Upper lobe of left lung (tissue), 6 donors: ENCODE measurements at places on chromosomes 5 and 9.

GRCh38 chr5:160183075-160183474, 46.2 kb upstream of the FABP6 start:
- H3K27me3 ChIP-seq = no peaks in the 10 kb centered on the region
- H3K4me1 ChIP-seq = no peaks in the 10 kb centered on the region
- DNase-seq = no peak
- H3K36me3 ChIP-seq = no peaks in the 10 kb centered on the region
- H3K4me3 ChIP-seq = no peak overlapping the region

DNA sequence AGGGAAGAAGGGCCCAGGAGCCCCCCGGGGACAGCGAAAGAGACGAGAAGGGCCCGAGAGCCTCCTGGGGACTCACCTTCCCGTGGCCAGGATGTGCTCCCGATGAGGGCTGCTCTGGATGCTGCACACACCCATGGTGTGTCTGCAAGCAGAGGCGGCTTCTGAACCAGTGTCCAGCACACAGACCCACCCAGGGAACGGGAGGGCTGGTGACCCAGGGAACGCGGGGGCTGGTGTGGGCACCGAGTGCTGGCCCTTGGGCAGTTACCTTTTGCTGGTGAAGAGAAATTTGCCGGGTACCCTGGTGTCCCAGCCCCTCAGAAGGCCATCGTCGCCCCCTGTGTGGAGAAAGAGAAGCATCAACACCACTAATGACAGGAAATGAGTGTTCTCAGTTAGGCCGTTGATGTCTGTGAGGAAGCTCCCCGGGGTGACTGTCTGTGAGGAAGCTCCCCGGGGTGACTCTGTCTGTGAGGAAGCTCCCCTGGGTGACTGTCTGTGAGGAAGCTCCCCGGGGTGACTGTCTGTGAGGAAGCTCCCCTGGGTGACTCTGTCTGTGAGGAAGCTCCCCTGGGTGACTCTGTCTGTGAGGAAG, 13.2 kb downstream of the MRPL41 start:
- peaks cover 38% of the 10 kb centered on the region for H3K36me3 ChIP-seq
- no peak overlapping the region for H3K27ac ChIP-seq
- no peaks in the 10 kb centered on the region for H3K27me3 ChIP-seq
- no peak for DNase-seq
- H3K4me1 ChIP-seq = no peaks in the 10 kb centered on the region
- H3K4me3 ChIP-seq = no peak overlapping the region

- no peak for DNase-seq
- no peaks in the 10 kb centered on the region for H3K36me3 ChIP-seq
- no peaks in the 10 kb centered on the region for H3K27me3 ChIP-seq
- no peaks in the 10 kb centered on the region for H3K4me1 ChIP-seq
Measured at GRCh38 chr9:21110708-21111576, 30.7 kb downstream of the IFNW1 start.

DNA sequence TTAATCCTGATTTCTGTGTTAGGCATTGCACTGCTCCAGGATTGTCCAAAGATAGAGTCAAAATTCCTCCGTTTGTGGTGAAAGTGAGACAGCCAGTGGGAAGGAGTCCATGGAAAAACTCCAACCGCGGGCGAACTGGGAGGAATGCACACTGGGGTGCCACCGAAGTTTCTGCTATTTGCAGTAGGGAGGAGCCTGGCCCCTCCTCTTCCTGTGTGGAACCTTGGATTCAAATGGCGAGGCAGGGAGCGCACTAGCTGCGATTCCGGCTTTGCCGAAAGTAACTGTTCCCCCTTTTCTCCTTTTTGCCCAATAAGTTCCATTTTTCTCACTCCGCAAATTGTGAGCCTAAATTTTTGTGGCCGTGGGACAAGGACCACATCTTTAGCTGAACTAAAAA, 9.3 kb downstream of the BAAT start:
- no peaks in the 10 kb centered on the region for H3K36me3 ChIP-seq
- H3K4me1 ChIP-seq = no peaks in the 10 kb centered on the region
- no peaks in the 10 kb centered on the region for H3K27me3 ChIP-seq
- H3K4me3 ChIP-seq = no peak overlapping the region
- no peak overlapping the region for H3K27ac ChIP-seq
- no peak for DNase-seq

DNA sequence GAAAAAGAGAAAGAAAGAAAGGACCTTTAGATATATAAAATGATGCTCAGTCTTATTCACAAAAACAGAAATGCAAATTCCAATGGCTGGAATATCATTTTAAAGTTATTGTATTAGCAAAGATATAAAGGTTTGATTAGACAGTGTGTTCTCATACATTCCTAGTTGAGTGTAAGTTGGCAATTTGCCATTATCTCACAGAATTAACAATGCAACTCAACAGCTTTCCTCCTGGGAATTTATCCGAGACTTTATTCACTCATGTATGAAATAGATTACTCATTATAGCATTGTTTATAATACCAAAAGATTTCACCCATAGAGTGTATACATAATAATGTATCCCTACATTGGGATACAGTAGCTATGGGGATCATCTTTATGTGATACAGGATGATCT, 27.1 kb upstream of the MLLT3 start:
- H3K4me3 ChIP-seq = no peak overlapping the region
- H3K27ac ChIP-seq = no peak overlapping the region
- no peak for DNase-seq
- no peaks in the 10 kb centered on the region for H3K36me3 ChIP-seq
- H3K4me1 ChIP-seq = no peaks in the 10 kb centered on the region

GRCh38 chr5:153792305-153792704, 246.4 kb downstream of the FAM114A2 start:
- DNase-seq = no peak
- H3K36me3 ChIP-seq = no peaks in the 10 kb centered on the region
- H3K27ac ChIP-seq = no peak overlapping the region
- H3K4me3 ChIP-seq = no peak overlapping the region
- no peaks in the 10 kb centered on the region for H3K27me3 ChIP-seq

GRCh38 chr9:121261107-121261460, 6.9 kb upstream of the GSN start:
- H3K27ac ChIP-seq = no peak overlapping the region
- H3K36me3 ChIP-seq = no peaks in the 10 kb centered on the region
- H3K27me3 ChIP-seq = no peaks in the 10 kb centered on the region
- H3K4me3 ChIP-seq = no peak overlapping the region

DNA sequence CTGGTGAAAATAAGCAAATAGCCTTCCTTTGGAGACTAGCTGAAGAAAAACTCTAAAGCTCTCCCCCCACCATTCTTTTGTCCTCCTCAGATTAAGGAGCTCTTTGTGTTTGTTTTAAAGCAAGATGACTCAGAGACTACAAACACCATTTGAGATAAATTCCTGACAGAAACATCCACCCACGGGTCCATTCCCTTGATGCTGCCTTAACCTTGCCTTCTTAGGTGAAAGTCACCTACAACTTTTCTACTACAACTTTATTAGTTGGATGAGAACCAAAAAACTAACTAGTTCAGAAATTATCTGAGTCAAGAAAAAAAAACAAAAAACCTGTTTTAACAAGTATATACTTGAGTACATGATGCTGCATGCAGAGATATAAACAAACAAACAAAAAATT, 831.1 kb downstream of the NR2F1-AS1 start:
- no peak for DNase-seq
- no peaks in the 10 kb centered on the region for H3K36me3 ChIP-seq
- no peaks in the 10 kb centered on the region for H3K4me1 ChIP-seq
- no peak overlapping the region for H3K4me3 ChIP-seq
- H3K27ac ChIP-seq = no peak overlapping the region

DNA sequence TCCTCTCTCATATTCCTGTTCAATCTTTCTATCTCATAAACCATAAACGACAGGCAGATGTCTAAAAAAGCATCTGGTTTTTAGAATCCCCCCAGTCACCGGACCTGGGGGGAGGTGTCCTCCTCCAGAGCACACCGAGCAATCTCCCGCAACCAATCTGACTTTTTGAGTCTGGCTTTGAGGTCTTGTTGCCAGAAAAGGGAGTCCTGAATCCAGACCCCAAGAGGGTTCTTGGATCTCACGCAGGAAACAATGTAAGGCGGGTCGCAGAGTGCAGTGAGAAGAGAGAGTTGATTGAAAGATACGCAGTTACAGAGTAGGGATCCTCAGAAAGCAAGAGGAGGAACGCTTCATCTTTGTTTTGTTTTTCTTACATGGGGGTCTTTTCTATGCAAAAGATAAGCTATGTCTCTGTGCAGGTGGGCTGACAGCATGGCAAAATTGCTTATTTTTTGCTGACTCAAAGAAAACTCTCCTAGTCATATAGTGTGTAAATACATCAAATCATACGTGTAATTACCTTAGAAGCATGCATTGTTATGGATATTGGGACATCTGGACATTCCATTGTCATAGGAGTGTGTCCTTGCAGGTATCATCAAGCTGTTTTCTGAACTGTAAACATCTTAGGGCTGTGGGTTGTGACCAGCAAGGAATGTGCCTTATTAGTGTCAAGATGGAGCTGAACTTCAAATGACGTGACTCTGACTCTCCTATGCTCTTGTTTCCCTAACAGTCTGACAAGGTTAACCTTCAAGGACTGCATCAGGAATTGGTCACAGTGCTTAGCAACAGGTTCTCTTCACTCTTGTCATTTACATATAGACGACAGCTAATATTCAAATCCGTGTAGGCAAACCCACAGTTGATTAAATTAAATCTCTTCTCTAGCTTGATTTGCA, 159.3 kb upstream of the DAPK1 start:
- no peaks in the 10 kb centered on the region for H3K27me3 ChIP-seq
- DNase-seq = no peak
- H3K4me1 ChIP-seq = peaks cover 12% of the 10 kb centered on the region

DNA sequence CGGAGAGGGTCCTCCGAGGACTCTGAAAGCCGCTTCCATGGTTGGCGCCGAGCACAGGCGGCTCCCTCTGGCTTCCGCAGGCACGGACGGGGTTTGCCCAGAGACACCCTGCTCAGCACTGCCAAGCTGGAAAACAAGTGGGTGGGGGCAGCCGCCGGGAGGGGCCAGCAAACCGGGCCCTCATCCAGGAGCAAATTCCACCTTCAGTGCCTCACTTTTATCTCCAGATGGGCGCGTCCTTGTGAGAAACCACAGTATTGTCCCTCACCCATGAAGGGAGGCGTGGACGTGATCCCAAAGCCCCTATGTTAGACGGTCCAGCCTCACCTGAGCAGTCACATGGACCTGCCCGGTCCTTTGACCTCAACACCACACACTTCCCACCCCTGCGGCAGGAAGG, 29.0 kb downstream of the MED10 start:
- H3K4me1 ChIP-seq = no peaks in the 10 kb centered on the region
- no peaks in the 10 kb centered on the region for H3K27me3 ChIP-seq
- H3K36me3 ChIP-seq = no peaks in the 10 kb centered on the region
- no peak overlapping the region for H3K27ac ChIP-seq

- peaks cover 21% of the 10 kb centered on the region for H3K4me1 ChIP-seq
- peak within 1 kb of the TSS; percentile 70 for H3K4me3 ChIP-seq
- DNase-seq = peak; percentile 99
- H3K36me3 ChIP-seq = no peaks in the 10 kb centered on the region
Measured at GRCh38 chr5:181223058-181223728, at the start of gene TRIM41. TSS of gene TRIM41 (plus strand) at chr5:181223281. CDS start at chr5:181224000, 719 bp downstream.

- no peaks in the 10 kb centered on the region for H3K4me1 ChIP-seq
- H3K27me3 ChIP-seq = no peaks in the 10 kb centered on the region
- no peak for DNase-seq
- H3K36me3 ChIP-seq = no peaks in the 10 kb centered on the region
- H3K27ac ChIP-seq = no peak overlapping the region
Measured at GRCh38 chr5:143618141-143618540, 193.8 kb upstream of the HMHB1 start.

GRCh38 chr9:131879181-131879910, 139.5 kb upstream of the RAPGEF1 start:
- no peaks in the 10 kb centered on the region for H3K36me3 ChIP-seq
- no peak overlapping the region for H3K4me3 ChIP-seq
- no peaks in the 10 kb centered on the region for H3K4me1 ChIP-seq
- DNase-seq = no peak
- no peaks in the 10 kb centered on the region for H3K27me3 ChIP-seq
- no peak overlapping the region for H3K27ac ChIP-seq

DNA sequence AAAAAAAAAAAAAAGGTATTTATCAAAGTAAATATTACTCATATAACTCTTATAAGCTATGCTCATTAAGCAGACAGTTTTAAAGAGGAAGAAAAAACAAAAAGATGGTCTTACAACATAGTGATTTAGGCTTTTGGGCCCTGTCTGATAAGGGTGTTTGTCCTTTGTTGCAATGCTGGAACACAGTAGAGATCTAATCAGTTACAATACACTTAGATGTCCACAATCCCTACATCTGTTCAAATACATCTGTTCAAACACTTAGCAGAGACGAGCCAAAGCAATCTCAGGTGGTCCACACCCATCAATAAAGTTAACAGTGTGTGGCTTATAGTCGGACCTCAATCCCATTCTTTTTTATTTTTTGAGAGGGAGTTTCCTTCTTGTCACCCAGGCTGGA, 11.0 kb downstream of the PRXL2C start:
- no peaks in the 10 kb centered on the region for H3K27me3 ChIP-seq
- no peak overlapping the region for H3K27ac ChIP-seq
- H3K4me3 ChIP-seq = no peak overlapping the region

GRCh38 chr9:136222166-136222905, 17.4 kb upstream of the LHX3 start:
- H3K4me1 ChIP-seq = no peaks in the 10 kb centered on the region
- H3K36me3 ChIP-seq = peaks cover 20% of the 10 kb centered on the region
- H3K27ac ChIP-seq = no peak overlapping the region
- no peak for DNase-seq
